WTC11 (cell line): ENCODE measurements at places on chromosomes 16 and 17. TPM values are rescaled to one million over a fixed set of nuclear protein-coding genes. Genes with fewer than 3 reads are reported as not detected.
A peak's percentile ranks its signal among the peaks of the same experiment; 100 is the strongest.

GRCh38 chr17:77771998-77772397, 186.5 kb upstream of the TNRC6C start:
- H3K36me3 ChIP-seq: peaks cover 7% of the 10 kb centered on the region; the same call in 1 of the 2 replicates
- peaks cover 19% of the 10 kb centered on the region for H3K27me3 ChIP-seq
- H3K4me3 ChIP-seq: no peak overlapping the region
- H3K4me1 ChIP-seq: peaks cover 35% of the 10 kb centered on the region
- DNase-seq: no peak
- H3K27ac ChIP-seq: no peak overlapping the region

DNA sequence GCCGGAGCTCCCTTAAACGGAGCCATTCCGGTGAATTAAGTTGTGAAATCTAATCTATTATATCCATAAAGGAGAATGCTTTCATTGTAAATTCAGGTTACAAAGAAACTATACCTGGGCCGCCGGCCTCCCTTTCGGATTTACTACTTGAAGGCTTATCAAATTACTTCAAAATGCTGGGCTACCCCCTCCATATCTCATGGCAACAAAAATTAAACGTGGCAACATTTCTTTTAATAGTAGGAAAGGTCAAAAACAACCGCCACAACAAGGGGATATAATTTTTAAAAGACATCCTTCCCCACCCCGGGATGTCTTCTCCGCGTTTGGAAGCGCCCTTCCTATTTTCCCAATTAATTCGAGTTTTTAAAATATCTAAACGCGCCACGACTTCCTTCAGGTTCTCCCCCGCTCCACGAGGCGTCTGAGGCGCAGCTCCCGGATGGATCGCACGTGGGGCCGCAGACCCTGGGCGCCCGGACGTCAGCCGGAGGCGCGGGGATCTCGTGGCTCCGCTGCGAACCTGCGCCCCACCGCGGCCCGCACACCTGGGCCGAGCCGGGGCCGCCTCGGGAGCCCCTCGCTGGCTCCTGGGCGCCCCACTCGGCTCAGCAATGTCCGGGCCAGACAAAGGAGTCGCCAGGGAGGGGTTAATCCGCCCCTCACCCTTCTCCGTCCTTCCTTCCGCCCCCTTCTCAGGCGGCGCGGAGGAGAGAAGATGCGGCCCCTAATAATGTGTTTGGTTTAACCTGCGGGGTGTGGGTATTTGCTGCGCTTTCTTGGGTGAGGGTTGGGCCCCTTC, 47.4 kb upstream of the SLC38A10 start:
- peaks cover 77% of the 10 kb centered on the region for H3K27me3 ChIP-seq
- peak overlapping the region; percentile 70 for H3K27ac ChIP-seq
- peaks cover 34% of the 10 kb centered on the region for H3K4me1 ChIP-seq
- peak; percentile 49 for DNase-seq

- no peaks in the 10 kb centered on the region for H3K27me3 ChIP-seq
- H3K4me1 ChIP-seq: no peaks in the 10 kb centered on the region
- H3K4me3 ChIP-seq: no peak overlapping the region
- DNase-seq: no peak
Observed at GRCh38 chr17:48393283-48393682, 36.7 kb downstream of the SKAP1 start.

DNA sequence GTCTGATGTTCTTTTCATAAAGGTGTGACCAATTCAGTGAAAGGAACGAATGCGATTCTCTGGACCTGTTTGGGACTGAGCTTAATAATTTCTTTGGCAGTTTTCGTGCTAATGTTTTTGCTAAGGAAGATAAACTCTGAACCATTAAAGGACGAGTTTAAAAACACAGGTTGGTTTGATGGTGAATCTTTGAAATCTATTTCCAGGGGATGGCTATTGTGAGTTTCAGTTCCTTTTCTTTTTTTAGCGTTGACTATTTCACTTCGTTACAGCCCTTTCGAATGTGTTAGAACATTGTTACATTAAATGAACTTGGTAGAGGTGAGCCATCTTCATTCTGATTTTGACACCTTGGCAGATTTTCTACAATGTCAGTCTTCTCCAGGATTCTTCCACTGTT, 1.2 kb downstream of the TNFRSF17 start:
- H3K36me3 ChIP-seq: no peaks in the 10 kb centered on the region
- no peaks in the 10 kb centered on the region for H3K27me3 ChIP-seq

GRCh38 chr17:63941162-63941561, 9.0 kb upstream of the CD79B start:
- no peaks in the 10 kb centered on the region for H3K27me3 ChIP-seq
- DNase-seq: no peak
- no peak overlapping the region for H3K27ac ChIP-seq
- H3K4me1 ChIP-seq: peaks cover 7% of the 10 kb centered on the region
- no peaks in the 10 kb centered on the region; the same call in 1 of the 2 replicates for H3K36me3 ChIP-seq

DNA sequence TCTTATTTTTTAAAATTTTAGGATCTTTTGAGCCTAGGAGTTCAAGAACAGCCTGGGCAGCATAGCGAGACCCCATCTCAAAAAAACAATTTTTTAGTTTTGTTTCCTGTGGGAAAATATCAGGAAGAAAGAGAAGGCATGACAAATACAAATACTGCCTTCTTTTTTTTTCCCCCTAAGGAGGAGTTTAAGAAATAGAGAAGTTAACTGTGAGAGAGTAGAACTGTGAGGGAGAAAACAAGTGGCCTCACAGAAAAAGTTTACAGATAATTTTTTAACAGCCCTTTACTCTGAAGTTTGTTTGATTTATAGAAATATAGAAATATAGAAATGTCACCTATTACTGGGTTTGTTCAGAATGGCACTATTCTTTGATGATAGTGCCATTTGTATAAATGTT, 21.1 kb downstream of the TTYH2 start:
- no peak overlapping the region for H3K27ac ChIP-seq
- peaks cover 12% of the 10 kb centered on the region for H3K4me1 ChIP-seq
- no peaks in the 10 kb centered on the region for H3K36me3 ChIP-seq
- no peak for DNase-seq

ZKSCAN2 gene
- total RNA-seq: 11.5 to 13.0 TPM (median 11.9 TPM) in 3 replicates

SLC46A1 gene
- 5.7 to 6.7 TPM (median 6.6 TPM) in 3 replicates for total RNA-seq

DNAI2 gene
- 0.21 to 0.26 TPM (median 0.23 TPM) in 3 replicates for total RNA-seq

SCIMP gene
- total RNA-seq: not detected in 3 replicates
